Type B pancreatic cell (in vitro differentiated cells): ENCODE measurements at places on chromosomes 5 and 9. TPM values are rescaled to one million over a fixed set of nuclear protein-coding genes. Genes with fewer than 3 reads are reported as not detected.

GRCh38 chr5:141855265-141856036 is 22.8 kb downstream of the PCDH1 start:
- no peak for DNase-seq
- peaks cover 6% of the 10 kb centered on the region for H3K27me3 ChIP-seq
- H3K4me1 ChIP-seq, result peaks cover 20% of the 10 kb centered on the region
- no peaks in the 10 kb centered on the region for H3K36me3 ChIP-seq

DNA sequence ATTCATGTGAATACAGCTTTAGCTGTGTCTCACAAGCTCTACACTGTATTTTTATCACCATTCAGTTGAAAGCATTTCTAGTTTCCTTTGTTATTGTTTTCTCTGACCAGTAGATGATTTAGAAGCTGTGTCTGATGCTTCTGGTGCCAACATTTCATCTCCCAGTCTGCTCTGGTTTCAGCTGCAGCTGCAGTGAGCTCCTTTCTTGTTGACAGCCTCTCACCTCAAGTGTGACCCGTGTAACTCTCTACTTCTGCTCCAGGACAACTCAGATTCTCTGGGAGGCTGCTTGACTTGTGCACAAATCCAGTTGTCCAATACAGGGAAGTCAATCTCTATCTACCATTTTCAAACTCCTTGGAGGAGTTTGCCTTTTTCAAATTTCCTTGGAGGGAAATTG is 504.8 kb downstream of the DIRAS2 start:
- no peaks in the 10 kb centered on the region for H3K27me3 ChIP-seq
- no peak for DNase-seq
- H3K4me1 ChIP-seq, result peaks cover 9% of the 10 kb centered on the region
- no peak overlapping the region for H3K27ac ChIP-seq
- H3K4me3 ChIP-seq, result no peak overlapping the region

DNA sequence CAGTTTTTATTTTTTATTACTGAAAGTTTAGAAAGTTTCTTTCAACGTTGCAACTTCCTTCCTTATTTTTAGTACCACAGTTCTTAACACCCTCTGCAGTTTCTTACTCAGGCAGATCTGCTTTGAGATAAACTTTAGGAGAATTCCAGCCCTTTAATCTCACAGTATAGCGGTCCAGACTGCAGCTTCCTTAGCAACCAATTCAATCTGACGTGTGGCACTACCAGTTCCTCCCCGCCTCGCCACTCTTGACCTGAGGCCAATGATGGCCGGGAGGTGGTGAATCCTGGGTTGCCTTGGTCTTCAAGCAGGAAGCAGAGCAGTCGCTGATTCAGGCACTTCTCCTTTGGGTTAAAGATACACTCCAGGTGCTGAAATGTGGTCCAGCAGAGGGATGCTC is 334.3 kb upstream of the TRPC7 start:
- no peaks in the 10 kb centered on the region for H3K36me3 ChIP-seq
- H3K4me1 ChIP-seq, result no peaks in the 10 kb centered on the region
- H3K4me3 ChIP-seq, result no peak overlapping the region
- H3K27me3 ChIP-seq, result peaks cover 11% of the 10 kb centered on the region
- H3K27ac ChIP-seq, result no peak overlapping the region

DNA sequence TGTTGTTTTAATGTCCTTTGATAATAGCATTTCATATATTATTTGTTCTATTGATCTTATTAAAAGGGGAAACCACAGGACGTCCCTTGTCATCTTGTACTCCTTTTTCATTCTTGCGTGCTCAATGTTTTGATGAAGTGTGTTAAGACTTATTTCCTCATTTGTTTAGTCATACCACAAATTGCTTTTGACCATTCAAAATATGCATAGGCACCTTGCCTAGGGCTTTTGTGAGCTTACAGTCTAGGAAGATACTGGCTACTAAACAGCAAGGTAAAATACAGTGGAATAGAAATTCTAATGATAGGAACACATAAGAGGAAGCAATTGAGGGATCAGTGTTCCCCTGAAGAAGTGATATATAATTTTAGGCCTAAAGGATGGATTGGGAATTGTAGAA is 190.3 kb downstream of the WDR70 start:
- no peak for DNase-seq
- no peaks in the 10 kb centered on the region for H3K27me3 ChIP-seq
- H3K4me3 ChIP-seq, result no peak overlapping the region
- H3K36me3 ChIP-seq, result peaks cover 1% of the 10 kb centered on the region
- no peak overlapping the region for H3K27ac ChIP-seq

DNA sequence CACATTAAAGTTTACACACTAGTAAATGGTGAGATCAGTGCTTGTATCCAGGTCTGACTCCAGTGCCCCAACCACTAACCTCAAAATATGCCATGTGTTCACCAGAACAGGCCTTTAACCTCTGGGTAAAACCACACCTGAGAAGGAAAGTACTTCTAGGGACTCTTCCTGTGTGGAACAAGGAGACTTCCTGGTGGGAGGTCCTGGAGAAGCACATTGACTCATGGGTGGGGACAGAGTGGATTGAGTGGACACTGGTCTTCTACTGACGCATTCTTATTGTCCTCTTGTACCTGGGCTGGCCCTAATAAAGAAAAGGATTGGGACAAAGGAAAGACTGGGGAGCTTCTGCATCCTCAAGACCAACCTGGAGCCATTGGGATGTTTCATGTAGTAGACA is 43.4 kb downstream of the ANGPTL2 start:
- no peak overlapping the region for H3K4me3 ChIP-seq
- H3K36me3 ChIP-seq, result no peaks in the 10 kb centered on the region
- peaks cover 33% of the 10 kb centered on the region for H3K4me1 ChIP-seq
- DNase-seq, result peak; percentile 4

DNA sequence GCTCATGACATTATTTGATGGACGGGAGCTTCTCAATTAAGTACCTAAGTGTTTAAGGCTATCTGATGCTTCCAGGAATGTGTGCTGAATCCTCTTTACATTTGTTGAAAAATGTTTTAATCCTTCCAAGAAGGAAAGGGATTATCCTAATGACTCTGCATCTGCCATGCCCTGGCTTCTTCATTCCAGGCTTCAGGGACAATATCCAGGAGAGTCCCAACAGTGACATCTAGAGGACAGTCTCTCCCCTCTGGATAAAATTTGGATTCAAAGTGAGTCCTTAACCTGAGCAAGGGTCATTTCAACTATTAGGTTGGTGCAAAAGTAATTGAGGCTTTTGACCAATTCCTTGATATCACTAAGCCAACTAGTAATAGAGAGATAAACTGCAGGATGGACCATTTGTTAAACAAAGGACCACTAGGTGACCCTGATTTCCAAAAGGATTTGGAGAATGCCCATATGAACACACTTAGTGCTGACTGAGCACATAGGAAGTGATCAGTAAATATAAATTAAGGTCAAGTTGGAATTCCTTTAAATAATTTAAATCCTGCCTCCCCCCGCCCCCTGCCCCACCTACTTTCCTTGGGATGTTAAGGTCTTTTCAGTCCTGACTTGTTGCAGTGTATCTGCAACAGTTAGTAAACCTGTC is 19.1 kb downstream of the TNFSF8 start:
- no peaks in the 10 kb centered on the region for H3K36me3 ChIP-seq
- H3K4me1 ChIP-seq, result peaks cover 28% of the 10 kb centered on the region
- no peak overlapping the region for H3K4me3 ChIP-seq
- no peak for DNase-seq
- H3K27ac ChIP-seq, result peak overlapping the region; percentile 21
- peaks cover 4% of the 10 kb centered on the region for H3K27me3 ChIP-seq

Gene BHMT2
- total RNA-seq, result 0.45 TPM in 1 of 2 replicates, not detected in the other

Gene LRRTM2
- total RNA-seq, result 4.6 TPM in 1 of 2 replicates, not detected in the other

Gene FOXD1
- 1.3 and 15.9 TPM in 2 replicates for total RNA-seq

Gene GABRA1
- 1.8 and 12.3 TPM in 2 replicates for total RNA-seq
